SJSA1 (cell line): ENCODE measurements at places on chromosomes 5 and 9. TPM values are rescaled to one million over a fixed set of nuclear protein-coding genes. Genes with fewer than 3 reads are reported as not detected.

- no peaks in the 10 kb centered on the region for H3K27me3 ChIP-seq
- H3K4me1 ChIP-seq = 0 out of 2 replicates have a peak, but pooled peaks cover 3% of the 10 kb centered on the region
- no peaks in the 10 kb centered on the region for H3K36me3 ChIP-seq
- no peak overlapping the region for H3K4me3 ChIP-seq
- DNase-seq = no peak
Observed at GRCh38 chr5:169875731-169876130, 104.6 kb downstream of the INSYN2B start.

SOX30 gene
- total RNA-seq = 2.7 and 5.8 TPM in 2 replicates

- H3K27me3 ChIP-seq = no peaks in the 10 kb centered on the region
- peaks cover 13% of the 10 kb centered on the region for H3K36me3 ChIP-seq
- no peak overlapping the region for H3K4me3 ChIP-seq
- H3K4me1 ChIP-seq = peaks cover 21% of the 10 kb centered on the region
- DNase-seq = no peak
Observed at GRCh38 chr5:140349244-140349643, 2.8 kb upstream of the HBEGF start.

GRCh38 chr9:133729617-133730281 lies 8.4 kb downstream of the SARDH start:
- H3K36me3 ChIP-seq = no peaks in the 10 kb centered on the region
- no peak overlapping the region for H3K4me3 ChIP-seq
- no peaks in the 10 kb centered on the region for H3K4me1 ChIP-seq
- no peak for DNase-seq
- H3K27me3 ChIP-seq = 0 out of 2 replicates have a peak, but pooled peaks cover 6% of the 10 kb centered on the region

ORM2 gene
- not detected in 2 replicates for total RNA-seq

DNA sequence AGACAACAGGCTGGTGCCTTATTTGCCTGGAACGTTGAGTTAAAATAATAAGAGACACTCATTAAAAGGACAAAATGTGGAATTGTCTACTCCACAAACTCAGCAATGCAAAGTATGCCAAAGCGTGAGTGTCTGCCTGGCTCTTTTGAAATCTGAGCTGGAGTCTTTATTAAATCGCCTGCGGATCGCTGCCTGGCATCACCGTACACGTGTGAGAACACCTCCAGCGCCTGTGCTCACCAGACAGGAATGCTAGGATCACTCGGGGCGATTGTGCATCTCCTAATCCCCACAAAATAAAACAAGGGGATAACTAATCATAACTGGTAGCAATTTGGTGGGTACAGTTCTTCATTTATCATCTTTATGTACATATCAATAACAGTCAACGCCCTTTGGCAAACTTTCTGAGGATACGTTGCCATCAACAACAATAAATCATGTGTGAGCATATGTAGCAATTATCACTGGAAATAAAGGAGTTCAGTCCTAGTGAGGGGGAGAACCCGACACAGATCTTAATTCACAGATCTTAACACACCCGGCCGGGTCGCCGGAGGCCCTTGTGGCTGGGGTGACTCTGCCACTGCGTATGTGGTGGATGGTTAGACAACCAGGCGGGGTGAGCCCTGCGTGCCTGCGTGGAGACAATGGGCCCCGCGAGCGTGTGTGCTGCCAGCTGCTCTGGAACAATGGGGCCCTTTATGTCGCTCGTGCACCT lies 284.9 kb upstream of the IRX1 start:
- no peak overlapping the region for H3K4me3 ChIP-seq
- H3K27me3 ChIP-seq = no peaks in the 10 kb centered on the region
- H3K36me3 ChIP-seq = no peaks in the 10 kb centered on the region
- H3K4me1 ChIP-seq = no peaks in the 10 kb centered on the region

DNA sequence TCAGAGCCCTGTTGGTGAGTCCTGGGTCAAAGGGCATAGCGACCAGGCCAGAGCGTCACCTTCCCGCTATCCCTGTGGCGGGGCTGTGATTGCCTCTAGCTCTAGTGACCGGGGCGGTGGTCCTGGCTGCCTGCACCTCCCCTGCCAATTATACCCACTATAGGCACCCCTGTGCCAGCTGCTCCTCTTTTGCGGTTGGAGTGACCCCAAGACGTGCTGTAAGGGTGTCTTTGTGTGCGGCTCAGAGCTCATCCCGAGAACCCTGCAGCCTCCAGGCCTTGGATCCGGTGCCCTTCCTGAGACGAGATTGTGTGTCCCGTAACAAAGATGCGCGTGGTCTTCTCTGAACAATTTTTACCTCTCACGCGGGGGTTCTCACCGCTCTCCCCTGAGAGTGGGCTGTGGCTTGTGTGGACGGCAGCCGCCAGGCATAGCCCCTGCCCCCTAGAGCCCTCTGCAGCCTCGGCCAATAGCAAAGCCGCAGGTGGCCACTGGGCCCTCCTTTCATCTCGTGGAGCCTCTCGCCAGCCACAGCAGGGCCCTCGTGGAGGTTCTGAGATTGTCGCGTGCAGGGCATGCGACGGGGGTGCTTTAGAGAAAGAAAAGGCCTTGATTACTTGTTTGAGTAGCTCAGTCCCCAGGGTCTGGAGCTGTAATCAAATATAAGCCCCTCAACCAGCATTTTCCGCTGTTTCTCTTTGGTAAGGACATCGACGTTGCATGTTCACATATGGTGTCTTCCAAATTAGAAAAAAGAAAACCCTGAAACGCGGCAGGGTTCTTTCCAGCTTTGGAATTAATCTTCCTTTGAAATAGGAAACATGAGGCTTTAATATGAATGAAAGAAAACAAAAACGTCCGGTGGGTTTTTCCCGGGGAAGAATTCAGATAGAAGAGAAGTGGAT lies 10.7 kb downstream of the NKD2 start:
- no peaks in the 10 kb centered on the region for H3K36me3 ChIP-seq
- peaks cover 58% of the 10 kb centered on the region for H3K27me3 ChIP-seq
- no peak for DNase-seq
- no peak overlapping the region for H3K4me3 ChIP-seq
- H3K4me1 ChIP-seq = no peaks in the 10 kb centered on the region

PCDHB5 gene
- 25.2 and 27.3 TPM in 2 replicates for total RNA-seq

TLX3 gene
- not detected in 2 replicates for total RNA-seq
